Vagina (tissue), 2 donors: ENCODE measurements at places on chromosomes 5 and 9.

- no peak for DNase-seq
These were observed 14.7 kb downstream of the ITGA1 start for GRCh38 chr5:52802272-52802973.

- DNase-seq: no peak
These were observed 5.3 kb downstream of the ATOSB start for GRCh38 chr9:35110327-35110761.

DNA sequence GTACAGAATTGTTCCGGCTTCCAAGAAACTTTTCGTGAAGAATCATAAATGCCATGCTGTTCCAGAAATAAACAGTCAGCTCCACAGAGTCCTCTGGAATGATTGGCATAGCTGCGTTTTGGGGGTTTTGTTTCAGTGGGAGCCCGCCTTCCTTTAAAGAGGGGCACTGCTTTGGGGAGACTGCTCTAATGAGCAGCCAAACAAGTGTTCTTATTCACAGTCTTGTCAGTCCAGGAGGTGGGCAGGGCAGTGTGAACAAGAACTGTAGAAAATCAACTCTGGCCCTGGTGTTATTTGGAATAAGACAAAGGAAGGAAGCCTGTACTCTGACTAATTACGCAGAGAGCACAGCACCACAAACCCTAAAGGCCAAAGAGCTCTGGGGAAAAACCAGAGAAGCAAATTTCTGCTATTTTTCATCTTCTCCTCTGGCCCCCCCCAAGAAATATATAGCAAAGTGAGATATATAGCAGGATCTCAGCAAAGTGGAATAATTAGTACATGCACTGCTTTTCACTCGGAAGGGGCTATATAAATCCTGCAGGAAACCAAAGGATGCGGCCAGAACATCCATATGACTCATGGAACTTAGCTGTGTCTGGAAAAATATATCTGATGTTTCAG is 92.9 kb downstream of the GLDC start:
- no peak for DNase-seq

GRCh38 chr9:135418161-135418560 is 61.4 kb upstream of the PPP1R26 start:
- DNase-seq: no peak

DNA sequence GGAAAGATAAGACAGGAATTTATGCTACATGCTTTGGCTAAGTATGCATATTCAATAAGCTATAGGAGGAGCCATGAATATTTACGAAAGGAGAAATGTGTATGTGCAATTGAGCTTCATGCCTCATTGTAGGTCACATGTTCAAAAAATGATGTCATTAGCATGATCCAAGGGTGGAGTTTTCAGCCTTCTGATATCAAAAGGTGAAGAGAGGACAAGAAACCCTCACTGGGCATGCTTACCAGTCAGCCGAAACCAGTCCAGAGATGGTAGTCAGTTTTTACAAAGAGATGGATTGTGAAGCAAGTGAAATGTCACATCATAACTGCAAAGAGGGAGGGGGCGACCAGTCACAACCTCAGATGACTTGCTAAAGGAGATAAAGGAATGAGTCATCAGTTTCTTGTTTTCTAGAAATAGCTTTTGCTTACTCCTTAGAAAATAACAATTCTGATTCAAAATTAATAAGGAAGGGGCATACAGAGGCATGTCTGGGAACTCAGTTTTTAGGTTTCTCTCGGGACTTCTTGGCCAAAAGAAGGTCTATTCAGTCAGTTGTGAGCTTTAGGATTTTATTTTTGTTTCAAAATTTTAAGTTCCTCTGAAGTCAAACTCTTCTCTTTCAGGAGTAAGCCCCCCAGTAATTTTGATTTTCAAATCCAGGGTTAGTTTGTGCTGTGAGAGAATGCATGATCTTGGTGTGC is 1067.8 kb upstream of the EDIL3 start:
- DNase-seq: no peak

- no peak for DNase-seq
These were observed 108.9 kb downstream of the WNK2 start for GRCh38 chr9:93292664-93293328.

DNA sequence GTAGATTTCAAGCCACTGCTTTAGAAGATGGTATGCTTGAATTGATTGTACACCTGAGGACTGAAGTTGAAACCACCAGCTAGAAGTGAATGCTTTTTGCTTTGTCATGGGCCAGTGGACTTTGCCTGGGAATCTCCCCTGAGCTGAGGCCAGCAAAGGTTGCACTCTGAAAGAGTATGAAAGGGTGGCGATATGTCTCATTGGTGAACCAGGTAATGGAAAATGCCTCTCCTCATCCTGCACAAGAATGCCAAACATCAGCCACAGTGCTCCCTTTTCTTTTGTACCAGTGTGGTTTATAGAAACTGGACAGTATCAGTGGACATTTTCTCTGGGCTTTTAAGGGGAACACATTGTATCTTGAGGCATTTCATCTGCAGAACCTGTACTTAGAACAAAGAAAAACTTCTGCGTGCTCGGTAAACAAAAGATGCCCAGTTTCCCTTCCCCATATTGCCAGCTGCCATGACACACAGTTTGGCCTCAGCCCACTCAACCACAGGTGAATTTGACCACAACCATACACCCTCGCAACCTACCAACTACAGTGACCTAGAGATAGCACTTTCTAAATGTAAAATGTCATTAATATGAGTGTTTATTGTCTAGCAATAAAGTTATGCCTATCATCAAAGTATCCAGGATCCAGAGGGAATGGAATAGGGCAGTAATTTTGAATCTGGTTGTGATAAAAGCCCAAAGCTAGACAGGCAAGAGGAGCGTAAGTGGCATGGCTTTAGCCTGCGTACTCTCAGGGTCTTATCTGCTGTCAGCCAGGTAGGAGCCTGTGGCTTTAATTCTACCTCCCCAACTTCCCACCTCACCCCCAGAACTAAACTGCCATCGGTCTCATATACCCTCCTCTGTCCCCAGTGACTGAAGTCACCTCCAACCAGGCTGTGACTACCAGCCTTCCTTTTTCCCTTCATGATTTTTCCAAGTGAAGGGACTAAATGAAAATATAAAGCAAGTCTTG is 79.5 kb upstream of the LHFPL2 start:
- no peak for DNase-seq

DNA sequence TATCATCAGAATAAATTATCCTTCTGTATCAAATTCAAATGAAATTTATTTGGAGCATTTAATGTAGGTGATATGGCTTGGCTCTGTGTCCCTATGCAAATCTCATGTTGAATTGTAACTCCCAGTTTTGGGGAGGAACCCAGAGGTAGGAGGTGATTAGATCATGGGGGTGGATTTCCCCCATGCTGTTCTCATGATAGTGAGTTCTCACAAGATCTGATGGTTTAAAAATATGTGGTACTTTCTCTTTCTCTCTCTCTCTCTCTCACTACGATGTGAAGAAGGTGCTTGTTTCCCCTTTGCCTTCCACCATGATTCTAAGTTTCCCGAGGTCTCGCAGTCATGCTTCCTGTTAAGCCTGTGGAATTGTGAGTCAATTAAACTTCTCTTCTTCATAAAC is 678.4 kb upstream of the RGMB start:
- DNase-seq: no peak

- no peak for DNase-seq
These were observed 116.9 kb upstream of the S1PR3 start for GRCh38 chr9:88874391-88874790.

DNA sequence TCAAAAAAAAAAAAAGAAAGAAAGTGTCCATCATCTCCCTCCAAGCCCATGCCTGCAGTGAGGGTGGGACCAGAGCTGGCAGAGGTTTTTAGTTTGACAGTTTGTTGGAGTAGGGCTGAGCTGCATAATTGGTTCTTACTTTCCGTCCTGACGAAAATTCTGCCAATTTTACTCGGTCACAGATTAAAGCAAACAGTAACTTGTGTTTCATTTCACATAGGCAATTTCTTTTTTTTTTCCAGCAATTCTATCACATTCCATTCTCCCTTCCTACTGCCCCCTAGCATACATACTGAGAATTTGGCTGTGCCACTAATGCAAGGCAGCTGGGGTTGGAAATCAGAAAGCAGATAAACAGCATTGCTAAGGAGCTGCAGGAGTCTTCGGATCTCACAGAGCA is 132.4 kb downstream of the FRMD3 start:
- DNase-seq: no peak

DNA sequence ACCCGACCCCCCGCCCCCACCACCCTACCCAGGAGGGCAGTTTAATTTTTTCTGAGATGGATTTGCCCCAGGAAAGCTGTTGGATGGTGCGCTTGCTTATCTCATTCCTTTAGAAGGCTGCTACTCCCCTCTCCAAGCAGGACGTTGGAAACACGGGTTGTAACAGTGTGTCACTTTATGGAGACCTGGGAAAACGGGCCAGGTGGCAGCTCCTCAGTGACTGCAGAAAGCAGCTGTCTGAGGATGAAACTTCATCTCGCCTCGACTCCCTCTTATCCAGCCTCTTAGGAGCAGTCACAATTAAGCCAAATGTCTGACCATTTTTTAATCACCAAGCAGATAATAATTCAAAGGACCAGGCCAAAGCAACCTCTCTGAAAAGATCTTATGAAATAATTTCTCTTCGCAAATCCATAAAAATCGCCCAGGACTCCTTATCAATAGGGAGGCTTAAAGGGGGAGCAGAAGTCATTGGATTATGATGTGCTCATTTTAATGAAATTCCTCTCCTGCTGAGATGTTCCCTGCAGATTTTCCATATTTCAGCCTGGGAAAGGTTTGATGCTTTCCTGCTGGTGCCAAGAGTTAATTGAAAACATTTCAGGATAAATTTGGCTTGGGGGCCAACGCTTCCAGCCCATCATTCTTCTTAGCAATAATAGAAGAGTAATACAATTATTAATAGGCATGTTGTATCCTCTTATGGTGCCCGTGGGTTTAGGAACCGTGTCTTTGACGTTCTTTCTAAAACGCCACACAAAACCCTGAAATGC is 26.0 kb downstream of the GAS1 start:
- no peak for DNase-seq

- DNase-seq: peak; percentile 90
These were observed at the start of gene AK3 for GRCh38 chr9:4740638-4741364. TSS of gene AK3 (minus strand) at chr9:4741202. CDS start at chr9:4741087, 115 bp downstream.

DNA sequence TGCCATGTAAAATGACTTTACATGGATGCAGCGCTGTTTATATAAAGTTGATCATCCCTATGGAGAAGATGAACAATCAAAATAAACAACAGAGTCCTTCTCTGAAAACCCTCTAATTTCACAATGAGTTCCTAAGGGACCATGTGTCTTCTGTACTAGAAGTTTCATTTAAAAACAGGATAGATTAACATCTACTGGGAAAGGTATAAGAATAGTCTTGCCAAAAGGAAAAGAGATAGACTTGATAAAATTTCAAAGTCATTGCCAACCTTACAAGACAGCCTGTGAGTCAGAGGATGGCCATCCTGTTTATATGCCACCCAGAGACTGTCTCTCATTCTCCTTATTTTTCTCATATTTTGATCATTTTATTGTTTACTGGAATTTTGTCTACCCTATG is 367.1 kb upstream of the PDE4D start:
- DNase-seq: no peak

DNA sequence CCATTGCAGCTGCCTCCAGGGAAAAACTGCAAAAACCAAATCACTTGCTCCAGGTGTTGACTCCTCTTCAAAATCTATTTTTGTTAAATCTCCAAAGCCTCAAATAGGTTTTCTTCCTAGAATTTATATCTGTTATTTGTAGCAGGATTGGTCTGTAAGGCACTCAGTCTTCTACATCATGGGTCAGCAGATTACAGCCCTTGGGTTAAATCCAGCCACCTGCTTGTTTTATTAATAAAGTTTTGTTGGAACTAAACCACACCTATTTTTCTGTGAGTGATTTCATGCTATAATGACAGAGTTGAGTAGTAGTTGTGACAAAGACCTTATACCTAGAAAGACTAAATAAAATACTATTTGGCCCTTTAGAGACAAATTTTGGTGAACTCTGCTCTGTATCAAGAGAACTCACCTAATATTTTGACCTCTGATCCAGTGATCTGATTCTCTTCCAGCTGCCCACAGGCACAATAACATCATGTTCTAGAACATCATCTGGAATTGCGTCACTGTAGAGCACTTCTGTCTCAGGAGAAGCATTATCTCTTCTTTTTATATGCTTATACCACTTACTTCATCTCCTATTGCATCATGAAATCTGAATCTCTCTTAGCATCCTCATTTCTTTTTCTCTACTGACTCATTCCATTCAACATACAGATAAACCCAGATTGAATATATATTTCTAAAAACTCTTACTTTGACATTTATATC is 130.1 kb downstream of the RPS23 start:
- no peak for DNase-seq

DNA sequence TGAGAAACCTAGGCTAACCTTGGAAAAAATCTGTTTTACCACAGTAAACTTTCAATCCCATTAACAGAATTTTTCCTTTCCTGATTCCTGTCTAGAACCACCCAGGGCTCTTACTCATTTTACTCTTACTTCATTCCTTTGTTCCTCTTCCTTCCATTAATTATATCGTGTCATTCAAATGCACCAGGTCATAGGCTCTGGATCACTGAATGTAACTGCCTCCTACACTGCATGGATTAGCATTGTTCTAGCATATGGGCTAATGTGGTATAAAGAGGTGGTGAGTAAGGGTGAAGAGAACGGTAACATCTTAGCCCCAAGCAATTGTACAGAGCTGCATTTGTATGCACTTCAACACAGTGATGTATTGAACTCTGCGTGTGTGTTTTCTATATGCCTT is 49.5 kb upstream of the SPINK5 start:
- no peak for DNase-seq

DNA sequence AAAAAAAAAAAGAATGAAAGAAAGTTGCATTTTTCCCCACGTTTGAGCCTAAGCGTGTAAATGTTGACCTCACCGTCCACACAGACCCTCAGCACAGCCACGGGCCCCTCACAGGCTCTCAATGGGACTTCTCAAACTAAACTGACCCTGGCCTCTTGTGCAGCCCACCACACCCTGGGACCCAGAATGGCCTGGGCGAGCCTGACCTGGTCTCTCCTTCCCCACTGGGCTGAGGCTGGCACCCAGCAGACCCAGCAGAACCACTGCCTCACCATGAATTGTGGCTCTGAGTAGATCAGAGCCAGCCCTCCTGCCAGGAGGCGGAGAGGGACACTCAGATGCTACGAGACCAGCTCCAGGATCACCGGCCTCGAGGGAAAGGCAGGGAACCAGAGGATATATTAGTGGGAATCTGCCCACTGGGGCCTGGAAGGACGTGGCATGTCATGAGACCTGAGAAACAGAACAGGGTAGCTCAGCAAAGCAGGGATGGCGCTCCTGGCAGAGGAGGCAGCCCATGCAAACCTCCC is 124.4 kb downstream of the ZNF354C start:
- no peak for DNase-seq

DNA sequence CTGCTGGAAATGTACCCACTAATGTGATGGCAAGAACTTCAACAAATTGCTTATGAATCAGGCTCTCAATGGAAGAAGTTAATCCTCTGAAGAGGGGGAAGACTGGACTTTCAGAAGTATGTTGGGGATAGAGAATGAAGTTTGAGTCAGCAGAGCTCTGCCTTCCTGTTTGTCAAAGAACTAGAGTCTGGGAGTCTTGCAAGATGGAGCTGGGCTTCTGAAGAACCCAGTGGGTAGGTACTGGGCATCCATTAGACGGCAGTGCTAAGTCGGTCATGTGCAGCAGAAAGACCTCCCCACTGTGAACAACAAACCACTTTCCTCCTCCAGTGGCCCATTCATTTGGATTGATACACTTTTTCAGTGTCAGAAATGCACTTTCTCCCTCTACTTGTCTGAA is 34.6 kb downstream of the OTULIN start:
- DNase-seq: no peak
